Left kidney (tissue), 8 donors: ENCODE measurements at places on chromosomes 7 and 10. TPM values are rescaled to one million over a fixed set of nuclear protein-coding genes. Genes with fewer than 3 reads are reported as not detected.

- DNase-seq, result no peak
Observed at GRCh38 chr7:47915616-47915976, 32.7 kb downstream of the PKD1L1 start.

The RNF133 gene
- polyA plus RNA-seq, result 0.18 TPM

The ITGA8 gene
- polyA plus RNA-seq, result 47.7 TPM

DNA sequence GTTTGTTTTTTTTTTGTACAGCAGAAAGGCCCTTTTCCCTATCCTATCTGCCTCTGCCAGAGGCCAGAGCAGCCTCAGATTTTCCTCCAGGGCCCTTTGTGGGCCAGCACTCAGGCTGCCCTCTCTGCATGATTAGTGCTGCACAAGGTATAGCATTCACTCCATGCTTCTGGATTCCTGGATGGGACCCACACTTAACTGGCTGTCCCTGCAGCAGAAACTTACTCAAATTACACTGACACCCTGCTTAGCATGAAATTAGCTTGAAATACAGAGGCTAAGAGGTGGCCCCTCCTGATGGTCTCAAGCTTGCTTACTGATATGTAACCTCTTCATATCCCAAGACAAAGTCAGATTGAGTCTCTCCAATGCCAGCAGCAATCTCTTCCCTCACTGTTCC is 239.3 kb downstream of the SORCS1 start:
- no peak for DNase-seq

The CNPY1 gene
- not detected for polyA plus RNA-seq

DNA sequence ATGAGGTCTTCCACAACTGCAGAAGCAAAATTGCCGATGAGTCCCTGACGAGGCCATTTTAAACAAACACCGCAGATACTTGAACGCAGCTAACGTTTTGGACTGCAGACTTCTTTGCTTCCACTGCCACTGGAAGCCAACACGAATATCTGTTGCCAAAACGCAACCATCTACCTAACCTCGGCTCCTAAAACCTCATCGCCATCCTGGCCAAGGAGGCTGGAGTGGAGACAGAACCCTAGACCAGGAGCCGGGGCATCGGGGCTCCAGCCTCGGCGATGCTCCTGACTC is 493 bp downstream of the WDR91 start:
- DNase-seq, result no peak

DNA sequence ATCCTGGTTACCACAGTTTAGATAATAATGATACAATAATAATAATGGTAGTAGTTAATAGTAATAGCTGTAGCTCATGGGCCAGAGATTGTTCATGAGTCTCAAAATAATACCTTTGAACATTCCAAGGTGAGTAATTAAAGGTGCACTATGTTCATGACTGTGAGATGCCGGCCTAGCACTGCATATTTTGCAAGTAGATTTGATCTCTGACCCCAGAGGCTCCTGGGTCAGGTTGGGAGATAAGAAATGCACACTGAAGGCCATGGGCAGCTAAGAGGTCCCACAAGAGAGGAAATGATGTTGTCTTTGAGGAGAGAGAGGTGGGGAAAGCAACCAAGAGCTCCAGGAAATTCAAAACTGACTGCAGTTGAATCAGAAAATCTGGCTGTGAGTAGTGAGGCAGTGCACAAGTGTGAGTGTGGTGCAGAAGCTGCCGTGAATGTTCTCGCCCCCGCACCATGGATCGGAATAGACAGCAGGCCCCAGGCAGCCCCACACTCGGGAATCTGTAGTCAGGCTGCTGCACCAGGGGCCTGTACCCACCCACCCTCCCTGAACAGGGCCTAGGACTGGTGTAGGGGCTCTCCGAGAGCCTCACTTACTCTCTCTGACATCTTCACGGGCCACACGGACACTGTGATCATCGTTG is 11.9 kb downstream of the CPXM2 start:
- no peak for DNase-seq
